Upper lobe of right lung (tissue), 1 donor: ENCODE measurements at places on chromosomes 2 and 18. TPM values are rescaled to one million over a fixed set of nuclear protein-coding genes. Genes with fewer than 3 reads are reported as not detected.

Gene RGPD3
- 0.12 TPM for total RNA-seq

- no peaks in the 10 kb centered on the region for H3K27me3 ChIP-seq
- H3K4me1 ChIP-seq, result no peaks in the 10 kb centered on the region
- H3K4me3 ChIP-seq, result no peak overlapping the region
- no peaks in the 10 kb centered on the region for H3K36me3 ChIP-seq
Measured at GRCh38 chr2:35873921-35874320, 481.7 kb upstream of the CRIM1 start.

- no peaks in the 10 kb centered on the region for H3K36me3 ChIP-seq
- no peak for DNase-seq
- H3K27ac ChIP-seq, result no peak overlapping the region
Measured at GRCh38 chr2:102119255-102119654, 23.3 kb upstream of the IL1R1 start.

Gene AMMECR1L
- 17.2 TPM for total RNA-seq

DNA sequence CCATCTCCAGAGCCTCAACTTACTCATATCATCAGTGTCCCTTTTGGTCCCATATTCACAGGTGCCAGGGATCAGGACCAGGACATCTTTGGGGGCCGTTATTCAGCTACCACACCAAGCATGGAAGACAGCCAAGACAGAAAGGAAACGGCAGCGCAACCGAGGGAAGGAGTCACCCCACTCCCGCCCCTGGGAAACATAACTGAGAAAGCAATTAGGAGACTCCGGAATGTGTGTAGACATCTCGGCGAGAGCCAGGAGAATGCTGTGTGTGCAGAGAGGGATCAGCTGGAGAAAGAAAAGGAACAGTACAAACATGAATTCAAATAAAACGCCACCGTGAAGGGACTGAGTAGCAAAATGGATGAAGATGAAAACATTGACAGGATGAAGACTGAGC, 13.4 kb upstream of the BOK start:
- H3K27ac ChIP-seq, result no peak overlapping the region
- H3K4me1 ChIP-seq, result peaks cover 34% of the 10 kb centered on the region
- DNase-seq, result no peak
- no peak overlapping the region for H3K4me3 ChIP-seq
- H3K27me3 ChIP-seq, result no peaks in the 10 kb centered on the region
